ENCODE measurements at places on chromosomes 5 and 9.

- no peak for DNase-seq
These were observed 193.5 kb upstream of the KLF9 start for GRCh38 chr9:70607926-70608325.

DNA sequence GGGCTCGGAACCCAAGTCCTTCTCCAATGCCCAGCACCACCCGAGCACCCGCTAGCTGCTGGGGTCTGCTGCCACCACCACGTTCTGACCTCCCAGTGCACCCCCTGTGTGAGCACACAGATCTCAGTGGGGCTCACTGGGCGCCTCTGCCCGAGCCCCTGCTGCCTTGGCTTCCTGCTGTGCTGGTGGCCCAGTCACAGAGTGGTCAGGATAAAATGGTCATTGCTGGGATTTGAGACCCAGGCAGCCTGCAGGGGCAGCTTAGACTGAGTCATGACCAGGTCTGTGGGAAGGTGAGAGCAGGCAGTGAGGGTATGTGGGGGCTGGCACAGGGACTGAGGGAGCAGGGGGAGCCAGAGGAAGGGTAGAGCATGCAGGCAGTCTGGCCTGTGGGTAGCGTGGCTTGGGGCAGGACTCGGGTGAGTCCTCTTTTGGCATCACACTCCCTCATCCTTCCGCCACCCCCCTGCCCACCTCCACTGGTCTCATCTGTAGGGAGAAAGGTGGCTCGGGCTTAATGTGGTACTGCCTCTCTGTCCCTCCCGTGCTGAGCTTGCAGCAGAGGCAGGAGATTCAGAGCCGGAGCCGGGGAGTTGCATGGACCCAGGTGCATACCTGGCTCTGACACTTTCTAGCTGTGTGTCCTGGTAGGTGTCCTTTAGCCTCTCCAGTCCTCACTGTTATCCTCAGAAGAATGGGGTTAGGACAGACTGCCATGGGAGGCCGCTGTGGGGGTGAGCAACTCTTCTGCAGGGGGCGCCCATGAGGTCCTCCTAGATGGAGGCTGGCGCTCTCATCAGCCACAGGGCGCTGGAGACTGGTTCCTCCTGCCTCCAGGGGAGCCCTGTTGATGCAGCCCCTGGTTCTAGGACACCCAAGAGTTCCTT is 32.1 kb downstream of the USP20 start:
- DNase-seq: no peak

- no peak for DNase-seq
These were observed 102.6 kb downstream of the PDE4D start for GRCh38 chr5:59790776-59791475.

DNA sequence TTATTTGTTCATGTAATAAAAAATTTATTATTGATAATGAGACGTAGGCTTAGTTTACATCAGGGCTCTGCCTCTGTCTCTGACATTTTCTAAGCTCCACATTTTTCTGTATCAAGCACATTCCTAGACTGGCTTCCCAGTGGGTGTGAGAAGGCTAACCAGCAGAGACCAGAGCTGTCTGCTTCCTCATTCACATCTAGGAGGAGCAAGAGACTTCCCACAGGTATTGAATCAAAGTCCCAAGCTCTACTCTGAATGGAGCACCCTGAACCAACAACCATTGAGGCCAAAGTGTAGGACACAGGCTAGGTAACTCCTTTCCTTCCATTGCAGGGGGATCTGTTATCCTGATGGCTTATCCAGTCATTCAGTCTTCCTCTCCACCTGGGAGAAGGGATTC is 72.4 kb downstream of the PARP8 start:
- DNase-seq: no peak

All from kidney capillary endothelial cell (primary cell).